ENCODE measurements at places on chromosomes 3 and 15.

DNA sequence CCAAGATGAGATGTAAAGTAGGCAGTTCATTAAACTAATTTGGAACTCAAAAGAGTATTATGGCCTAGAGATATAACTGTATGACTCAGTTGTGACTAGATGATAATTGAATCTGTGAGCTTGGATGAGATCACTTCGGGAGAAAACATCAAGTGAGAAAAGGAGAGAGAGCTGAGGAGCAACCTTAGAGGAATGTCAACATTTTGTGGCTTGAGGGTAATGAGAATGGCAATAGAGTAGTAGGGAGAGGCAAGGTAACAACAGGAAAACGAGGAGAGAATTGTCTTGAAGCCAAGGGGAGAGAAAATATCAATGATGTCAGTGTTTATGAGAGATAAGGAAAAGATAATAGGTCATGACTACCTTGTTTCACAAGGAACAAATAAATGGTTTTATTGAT, 580.2 kb downstream of the NLGN1 start:
- DNase-seq: no peak

DNA sequence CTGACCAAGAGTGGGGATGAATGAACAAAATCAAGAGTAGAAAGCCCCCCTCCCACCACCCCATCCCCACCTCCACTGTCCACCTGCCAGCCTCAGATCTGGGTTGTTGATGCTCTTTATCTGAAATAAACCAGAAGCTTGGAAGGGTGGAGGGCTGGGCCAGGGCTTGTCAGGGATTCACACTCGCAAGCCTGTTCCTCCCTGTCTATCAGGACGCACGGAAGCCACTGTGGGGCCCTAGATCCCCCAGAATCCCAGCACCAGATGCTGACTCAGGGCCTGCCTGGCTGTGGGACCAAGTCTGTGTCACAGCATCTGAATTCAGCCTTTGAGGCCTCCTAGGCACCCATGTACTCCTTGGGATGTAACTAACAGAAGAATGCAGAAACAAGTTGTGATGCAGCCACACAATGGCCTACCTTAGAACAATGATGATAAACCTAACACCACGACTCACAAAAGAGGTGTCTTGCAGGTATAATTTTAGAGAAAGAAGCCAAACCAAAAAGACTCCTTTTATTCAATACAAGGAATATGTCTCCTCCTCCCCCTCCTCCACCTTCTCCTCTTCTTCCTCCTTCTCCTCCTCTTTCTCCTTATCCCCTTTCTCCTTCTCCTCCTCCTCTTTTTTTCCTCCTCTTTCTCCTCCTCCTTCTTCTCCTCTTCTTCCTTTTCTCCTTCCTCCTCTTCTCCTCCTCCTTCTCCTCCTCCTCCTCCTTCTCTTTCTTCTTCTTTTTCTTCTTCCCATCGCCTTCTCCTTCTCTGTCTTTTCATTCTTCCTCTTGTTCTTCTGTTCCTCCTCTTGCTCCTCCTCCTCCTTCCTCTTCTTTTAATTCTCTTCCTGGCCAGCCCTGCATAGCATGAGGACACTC, 234.7 kb downstream of the PLCL2 start:
- DNase-seq: no peak

GRCh38 chr3:58670506-58671135, 4.0 kb upstream of the FAM3D start:
- DNase-seq: no peak

GRCh38 chr3:77001062-77001701, 38.7 kb upstream of the ROBO2 start:
- DNase-seq: no peak

- DNase-seq: no peak
Measured at GRCh38 chr15:80264031-80264430, 12.0 kb upstream of the CTXND1 start.

- DNase-seq: no peak
Measured at GRCh38 chr3:185270262-185270955, 16.6 kb upstream of the EHHADH start.

GRCh38 chr3:180093535-180093934, 56.8 kb upstream of the PEX5L start:
- no peak for DNase-seq

- DNase-seq: no peak
Measured at GRCh38 chr15:31437686-31438085, 111.1 kb downstream of the KLF13 start.

- DNase-seq: no peak
Measured at GRCh38 chr15:63181648-63182047, 7.8 kb upstream of the RAB8B start.

GRCh38 chr3:119902061-119902460, 120.2 kb downstream of the NR1I2 start:
- no peak for DNase-seq

DNA sequence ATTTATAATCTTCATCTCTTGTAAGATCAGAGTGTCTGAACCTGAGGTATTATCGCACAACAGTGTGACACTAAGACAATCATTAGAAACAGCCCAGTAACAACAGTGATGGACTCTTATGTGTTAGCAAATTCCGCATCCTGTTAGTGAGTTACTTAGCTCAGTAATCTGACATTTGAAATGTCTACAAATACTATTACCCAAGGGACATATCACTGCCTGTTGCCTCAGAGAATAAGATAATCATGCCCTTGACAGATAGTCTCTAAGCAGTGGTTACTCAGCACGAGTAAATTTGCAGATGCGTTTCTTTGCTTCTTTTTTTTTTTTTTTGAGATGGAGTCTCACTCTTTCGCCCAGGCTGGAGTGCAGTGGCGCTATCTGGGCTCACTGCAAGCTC, 13.4 kb upstream of the RTP1 start:
- DNase-seq: no peak

DNA sequence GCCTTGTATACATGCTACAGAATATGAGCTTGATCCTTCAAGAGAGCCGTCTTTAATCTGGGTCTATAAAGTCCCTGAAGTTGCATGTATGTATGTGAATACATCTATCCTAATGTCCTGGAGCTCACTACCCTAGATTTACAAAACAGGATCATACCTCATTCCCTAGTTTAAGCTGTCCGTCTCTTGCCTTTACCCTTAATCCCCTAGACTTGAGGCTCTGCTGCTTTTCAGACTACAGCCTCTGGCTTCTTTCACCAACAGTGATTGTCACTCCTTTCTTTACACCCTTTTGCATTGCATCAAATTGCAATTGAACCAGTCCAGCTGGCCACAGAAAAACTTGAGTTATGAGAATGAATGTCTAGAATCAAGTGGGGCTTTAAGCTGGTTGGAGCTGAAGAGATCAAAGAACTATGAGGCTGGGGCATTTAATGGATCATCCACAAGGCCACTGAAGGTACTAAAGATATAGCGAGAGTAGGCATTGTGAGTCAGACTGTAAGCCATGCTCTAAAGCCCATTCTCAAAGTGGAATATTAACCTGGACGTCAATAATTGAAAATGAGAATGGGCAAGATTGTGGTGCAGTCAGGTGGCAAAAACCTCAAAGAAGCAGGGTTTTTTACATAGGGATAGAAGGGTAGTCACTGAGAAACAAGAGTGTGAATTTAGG, 12.3 kb upstream of the PLD1 start:
- no peak for DNase-seq

DNA sequence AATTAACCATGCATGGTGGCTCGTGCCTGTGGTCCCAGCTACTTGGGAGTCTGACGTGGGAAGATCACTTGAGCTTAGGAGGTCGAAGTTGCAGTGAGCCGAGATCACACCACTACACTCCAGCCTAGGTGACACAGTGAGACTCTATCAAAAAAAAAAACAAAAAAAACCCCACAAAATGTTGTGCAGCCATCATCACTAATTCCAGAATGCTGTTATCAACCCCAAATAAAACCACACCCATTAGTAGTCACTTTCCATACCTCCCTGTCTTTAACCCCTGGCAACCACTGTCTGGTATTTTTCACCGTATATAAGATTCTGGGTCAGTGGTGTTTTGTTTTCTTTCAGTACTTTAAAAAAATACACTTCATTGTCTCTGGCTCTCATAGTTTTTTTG, 16.6 kb downstream of the HMCES start:
- DNase-seq: no peak

GRCh38 chr3:8445861-8446260, 55.8 kb upstream of the LMCD1 start:
- peak; percentile 85 for DNase-seq

GRCh38 chr3:150081084-150081483, 110.4 kb upstream of the PFN2 start:
- no peak for DNase-seq

- no peak for DNase-seq
Measured at GRCh38 chr3:112751564-112752512, 94.8 kb downstream of the CD200R1L start.

- DNase-seq: no peak
Measured at GRCh38 chr3:79597709-79598108, 170.1 kb downstream of the ROBO1 start.

GRCh38 chr15:61124195-61124594, 104.9 kb downstream of the RORA start:
- DNase-seq: no peak

- no peak for DNase-seq
Measured at GRCh38 chr3:143811602-143812001, 36.7 kb downstream of the SLC9A9 start.

DNA sequence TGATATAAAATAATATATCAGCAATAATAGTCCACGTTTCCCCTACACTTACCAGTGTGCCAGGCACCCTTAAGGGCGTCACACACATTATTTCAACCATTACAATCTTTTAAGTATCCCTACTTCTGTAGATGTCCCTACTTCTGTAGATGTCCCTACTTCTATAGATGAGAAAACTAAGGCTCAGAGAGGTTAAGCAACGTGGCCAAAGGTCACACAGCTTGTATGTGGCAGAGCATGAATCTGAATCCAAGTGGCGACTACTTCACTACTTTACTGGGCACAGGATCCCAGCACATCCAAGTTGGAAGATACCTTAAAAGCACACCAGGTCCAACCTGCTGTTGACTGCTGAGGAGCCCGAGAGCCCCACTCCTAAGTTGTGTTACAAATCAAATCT, 77.5 kb downstream of the TLE3 start:
- DNase-seq: no peak

DNA sequence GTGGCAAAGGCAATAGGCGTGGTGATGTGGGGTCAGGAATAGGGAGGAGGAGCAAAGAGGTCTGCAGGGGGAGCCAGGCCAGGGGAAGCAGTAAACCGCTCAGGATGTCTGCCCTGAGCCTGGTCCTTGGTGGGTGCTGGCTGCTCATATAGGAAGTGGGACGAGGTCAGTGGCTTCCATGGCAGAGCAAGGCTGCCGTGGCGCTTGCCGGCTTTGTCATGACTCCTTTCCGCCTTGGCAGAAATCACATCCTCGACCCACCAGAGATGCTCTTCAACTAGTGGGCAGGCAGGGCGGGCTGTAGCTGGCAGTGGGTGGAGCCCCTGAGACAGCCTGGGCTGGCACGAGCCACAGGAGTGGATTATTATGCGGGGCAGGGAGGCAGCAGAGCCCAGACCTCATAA, 13.1 kb upstream of the SKOR1 start:
- DNase-seq: no peak

- DNase-seq: no peak
Measured at GRCh38 chr3:168608926-168609325, 513.2 kb upstream of the GOLIM4 start.

- DNase-seq: no peak
Measured at GRCh38 chr15:70539912-70540530, 223.3 kb downstream of the UACA start.

GRCh38 chr3:159791336-159791735, 197.3 kb upstream of the IL12A start:
- DNase-seq: no peak

- no peak for DNase-seq
Measured at GRCh38 chr3:151155409-151156128, 47.4 kb downstream of the GPR171 start.

- no peak for DNase-seq
Measured at GRCh38 chr3:32755761-32756160, 62.0 kb upstream of the TRIM71 start.

- DNase-seq: no peak
Measured at GRCh38 chr3:193095366-193095765, 145.7 kb upstream of the PLAAT1 start.

DNA sequence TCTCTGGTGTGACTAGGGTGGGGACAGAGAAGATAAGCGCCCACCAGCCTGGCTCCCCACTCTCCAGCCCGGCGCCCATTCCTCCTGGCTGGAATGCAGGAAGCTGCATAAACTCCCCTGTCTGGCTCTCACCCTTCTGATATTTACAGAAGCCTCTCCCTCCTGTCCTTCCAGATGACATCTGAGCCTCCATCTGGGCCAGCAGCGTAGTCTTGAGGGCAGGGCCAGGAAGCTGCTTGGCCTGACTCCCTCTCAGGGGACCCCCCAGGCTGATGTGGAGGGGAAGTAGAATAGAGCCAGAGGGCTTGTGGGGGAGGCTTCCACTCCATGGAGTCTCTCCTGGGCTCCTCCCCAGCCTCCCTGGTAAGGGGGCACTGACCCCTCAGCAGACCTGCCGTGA, 49.9 kb downstream of the LINGO1 start:
- DNase-seq: no peak

GRCh38 chr3:40718681-40719080, 193.9 kb downstream of the ZNF621 start:
- DNase-seq: no peak

- DNase-seq: no peak
Measured at GRCh38 chr15:31357148-31357547, 30.5 kb downstream of the KLF13 start.

DNA sequence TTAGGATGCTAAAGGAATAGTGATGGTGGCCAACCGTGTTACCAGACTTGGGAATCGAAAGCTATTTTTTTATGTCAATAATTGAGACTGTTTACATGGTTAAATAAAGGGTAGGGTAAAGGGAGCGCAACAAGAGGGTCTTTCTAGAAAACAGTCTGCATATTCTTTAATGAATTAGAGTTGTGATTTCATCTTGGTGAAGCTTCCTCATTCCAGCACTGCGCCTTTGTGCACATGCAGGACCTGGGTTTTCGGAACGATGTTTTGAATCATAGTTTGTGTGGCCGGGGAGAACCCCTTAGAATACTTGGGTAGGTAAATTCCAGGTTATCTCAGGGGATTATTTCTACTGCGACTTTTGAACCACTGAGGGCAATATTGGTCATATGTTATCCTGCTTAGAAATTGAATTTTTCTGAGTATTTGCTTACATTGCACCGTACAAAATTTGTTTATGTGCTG, 1.3 kb downstream of the PIK3CA start:
- peak; percentile 27 for DNase-seq

- no peak for DNase-seq
Measured at GRCh38 chr15:83099290-83099689, 8.2 kb upstream of the TM6SF1 start.

DNA sequence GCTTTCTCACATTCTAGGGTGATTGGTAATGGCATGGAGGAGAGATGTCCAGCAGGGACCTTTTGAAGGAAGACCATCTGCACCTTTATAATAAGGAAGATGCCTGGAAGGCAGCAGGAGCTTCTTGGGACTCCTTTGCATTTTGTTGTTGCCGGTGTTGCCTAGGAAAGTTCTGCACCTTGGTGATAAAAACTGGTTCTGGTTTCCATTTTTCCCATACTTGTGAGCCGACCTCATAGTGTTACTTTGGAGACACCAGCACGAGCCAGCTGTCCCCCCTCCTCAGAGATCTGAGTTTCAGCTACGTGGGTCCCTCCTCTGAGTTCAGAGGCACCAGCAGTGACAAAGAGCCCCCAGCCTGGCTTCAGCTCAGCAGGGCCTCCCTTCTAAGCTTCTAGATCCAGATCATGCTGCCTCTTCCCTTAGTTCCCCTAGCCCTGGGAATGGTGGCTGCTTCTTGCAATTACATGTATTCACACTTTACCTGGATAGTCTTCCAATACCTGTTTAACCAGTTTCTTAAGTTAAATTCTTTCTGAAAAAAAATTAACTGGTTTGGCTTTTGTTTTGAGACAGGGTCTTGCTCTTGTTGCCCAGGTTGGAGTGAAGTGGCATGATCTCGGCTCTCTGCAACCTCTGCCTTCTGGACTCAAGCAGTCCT, 18.0 kb upstream of the FSTL1 start:
- DNase-seq: no peak

GRCh38 chr3:64594134-64594533, 93.7 kb downstream of the ADAMTS9 start:
- DNase-seq: no peak

Data from hindlimb muscle (tissue), 1 donor.